ENCODE measurements at places on chromosomes 2 and 18.

DNA sequence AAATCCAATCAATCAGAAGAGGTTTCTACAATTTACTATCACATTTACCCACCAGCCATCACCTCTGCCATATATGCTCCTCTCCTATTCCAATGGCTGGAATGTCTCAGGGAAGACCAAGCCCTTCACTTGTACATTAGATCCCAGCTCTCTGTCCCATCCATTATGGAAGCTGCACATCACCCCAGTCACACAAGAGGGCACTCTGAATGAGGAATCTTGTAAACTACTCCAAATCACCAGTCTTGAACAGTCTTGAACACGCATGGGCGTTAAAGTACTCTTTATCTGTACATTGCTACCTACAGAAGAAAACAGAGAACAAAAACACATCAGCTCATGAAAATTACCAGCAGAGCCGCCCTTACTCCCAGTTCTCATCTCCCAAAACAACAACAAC is 38.7 kb downstream of the ZC3H8 start:
- DNase-seq, result no peak

GRCh38 chr2:23069923-23070322 is 315.1 kb upstream of the KLHL29 start:
- no peak for DNase-seq

DNA sequence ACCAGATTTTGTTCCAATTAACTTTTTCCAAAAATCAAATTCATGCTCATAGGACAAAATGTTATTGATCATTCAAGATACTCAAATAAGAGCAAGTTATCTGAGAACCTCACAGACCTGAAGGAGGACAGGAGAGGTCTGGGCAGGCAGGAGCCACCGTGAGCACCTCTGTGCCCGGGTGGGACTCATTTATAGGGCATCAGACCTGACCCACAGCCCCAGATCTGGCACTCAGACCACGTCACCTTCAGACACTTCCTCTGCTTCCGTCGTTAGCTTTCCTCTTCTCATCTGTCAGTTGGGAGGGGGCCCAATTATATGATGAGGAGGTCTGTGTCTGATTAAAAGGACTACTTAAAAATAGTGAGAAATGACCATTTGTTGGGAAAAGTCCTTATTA is 169.4 kb downstream of the EIPR1 start:
- no peak for DNase-seq

DNA sequence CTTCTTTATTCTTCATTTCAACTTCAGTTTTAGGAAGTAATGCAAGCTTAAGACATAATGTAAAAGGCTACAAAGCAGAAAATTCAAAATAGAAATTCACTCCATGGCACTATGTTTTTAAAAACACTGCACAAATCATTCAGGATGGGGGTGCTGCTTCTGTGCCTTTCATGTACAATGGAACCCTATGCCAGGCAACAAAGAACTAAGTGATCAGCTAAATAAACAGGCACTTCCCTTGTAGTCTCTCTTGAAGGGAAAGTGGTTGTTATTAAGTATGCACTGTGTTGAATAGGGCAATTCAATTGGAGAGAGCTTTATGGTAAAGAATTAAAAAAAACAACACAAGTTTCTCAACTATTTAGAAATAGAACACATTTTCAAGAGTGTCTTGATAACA is 10.9 kb upstream of the ERBB4 start:
- no peak for DNase-seq

DNA sequence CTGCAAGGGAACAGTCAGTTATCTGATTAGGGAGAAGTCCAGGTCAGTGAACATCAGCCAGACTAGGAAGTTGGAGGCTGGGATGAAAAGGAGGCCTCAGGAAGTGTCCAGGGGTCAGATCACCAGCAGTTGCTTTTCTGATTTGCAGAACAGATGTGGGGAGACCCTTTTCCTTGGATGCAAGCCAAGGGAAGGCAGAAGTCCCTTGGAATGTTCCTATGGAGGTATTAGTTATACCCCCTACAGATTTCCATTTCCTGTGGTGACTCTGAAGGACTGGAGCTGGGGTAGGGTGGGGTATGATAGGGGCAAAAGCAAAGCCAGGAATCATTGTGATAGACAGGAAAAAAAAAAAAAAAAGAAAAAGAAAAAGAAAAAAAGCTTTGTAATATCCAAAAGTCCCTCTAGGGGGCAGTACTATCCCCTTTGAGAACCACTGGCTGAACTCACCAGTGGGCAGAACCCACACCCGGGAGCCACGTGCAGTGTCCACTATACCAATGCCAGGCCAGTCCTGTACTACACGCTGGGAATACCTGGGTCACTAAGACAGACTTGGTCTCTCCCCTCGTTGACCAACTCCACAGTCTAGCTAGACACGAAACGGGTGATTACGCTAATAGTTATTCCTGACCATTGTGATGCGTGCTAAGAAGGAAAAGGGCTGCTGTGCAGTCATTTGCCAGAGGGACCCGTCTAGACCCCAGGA is 7.4 kb downstream of the DYSF start:
- no peak for DNase-seq

- no peak for DNase-seq
Measured at GRCh38 chr18:35099911-35100310, 58.7 kb downstream of the MAPRE2 start.

- no peak for DNase-seq
Measured at GRCh38 chr2:233210843-233211547, 40.5 kb upstream of the ATG16L1 start.

DNA sequence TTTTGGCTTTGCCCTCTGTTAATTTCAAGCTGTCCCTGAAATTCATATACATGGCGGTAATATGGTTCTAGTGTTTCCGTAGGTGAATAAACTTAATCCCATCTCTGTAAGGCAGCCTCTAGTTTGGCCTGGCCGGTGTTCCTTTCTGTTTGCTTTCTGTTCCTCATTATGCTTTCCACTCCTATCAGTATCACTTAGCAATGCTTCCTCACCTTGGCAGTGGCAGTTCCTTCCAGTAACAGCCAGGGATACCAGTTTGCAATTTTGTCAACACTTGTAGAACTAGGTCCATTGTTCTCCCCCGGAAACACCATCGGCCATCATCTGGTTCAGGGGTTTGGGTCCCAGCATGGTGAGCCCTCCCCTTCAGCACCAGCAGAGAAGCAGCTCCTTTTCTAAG is 18.2 kb upstream of the TNP1 start:
- no peak for DNase-seq

DNA sequence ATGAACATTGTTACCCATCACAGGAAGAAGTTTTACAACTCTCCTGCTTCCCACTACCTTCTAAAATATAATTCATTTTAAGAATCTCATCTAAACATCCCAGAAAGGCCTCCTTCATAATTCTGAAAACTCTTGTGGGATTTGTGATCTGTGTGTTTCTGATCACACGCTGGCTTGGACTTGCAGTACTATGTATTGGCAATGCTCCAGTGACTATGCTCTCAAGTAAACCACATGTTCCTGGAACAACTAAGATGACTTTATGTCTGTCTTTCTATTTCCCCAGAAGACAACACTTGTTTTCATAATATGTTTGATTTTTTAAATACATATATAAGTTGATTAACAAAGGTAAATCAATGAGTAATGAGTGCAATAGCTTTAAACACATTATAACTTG is 376.6 kb upstream of the NETO1 start:
- DNase-seq, result no peak

GRCh38 chr2:138190999-138191398 is 226.7 kb downstream of the HNMT start:
- no peak for DNase-seq

GRCh38 chr2:203909261-203909967 is 27.1 kb upstream of the ICOS start:
- DNase-seq, result no peak

DNA sequence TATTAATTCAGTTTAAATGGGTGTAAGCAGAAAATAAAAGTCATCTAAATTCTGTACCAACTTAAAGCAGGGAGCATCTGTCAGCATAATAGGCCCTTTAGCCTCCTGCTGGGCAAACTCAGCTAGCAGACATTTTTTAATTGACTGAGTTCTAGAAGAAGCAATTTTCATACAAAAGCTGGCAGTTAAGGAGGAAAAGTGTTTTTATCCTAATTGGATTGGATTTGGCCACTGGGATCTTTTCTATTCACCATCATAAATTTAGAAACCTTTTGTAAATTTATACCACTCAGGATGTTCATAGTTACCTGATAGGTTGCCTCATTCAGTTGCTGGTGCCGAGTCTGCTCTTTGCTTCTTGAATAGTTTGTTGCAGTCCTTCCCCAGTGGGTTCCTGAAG is 262.7 kb upstream of the FSIP2 start:
- no peak for DNase-seq

- DNase-seq, result no peak
Measured at GRCh38 chr2:25304826-25305596, 36.7 kb downstream of the DNMT3A start.

DNA sequence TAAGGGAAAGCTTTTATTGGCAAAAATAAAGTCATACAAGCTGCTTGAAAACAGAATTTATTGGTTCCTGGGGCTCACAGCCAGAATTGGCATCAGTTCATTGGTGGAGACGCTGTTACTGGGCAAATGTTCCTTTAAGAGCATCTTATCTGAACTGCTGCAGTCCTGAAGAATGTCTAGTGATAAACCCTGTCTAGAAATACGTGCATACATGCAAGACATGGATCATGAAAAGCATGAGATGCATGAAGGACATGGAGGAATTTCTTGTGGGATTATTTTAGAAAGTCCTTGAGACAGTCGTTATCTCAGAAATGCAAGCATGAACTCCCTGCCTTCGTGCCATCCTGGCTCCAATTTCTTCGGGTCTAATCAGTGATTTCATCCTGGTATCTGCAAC is 32.5 kb upstream of the FHOD3 start:
- DNase-seq, result no peak

GRCh38 chr2:196534495-196534894 is 105.0 kb upstream of the CCDC150 start:
- no peak for DNase-seq

- no peak for DNase-seq
Measured at GRCh38 chr18:72412927-72413326, 131.2 kb downstream of the CBLN2 start.

GRCh38 chr2:200454927-200455801 is 54.7 kb downstream of the KCTD18 start:
- DNase-seq, result no peak

DNA sequence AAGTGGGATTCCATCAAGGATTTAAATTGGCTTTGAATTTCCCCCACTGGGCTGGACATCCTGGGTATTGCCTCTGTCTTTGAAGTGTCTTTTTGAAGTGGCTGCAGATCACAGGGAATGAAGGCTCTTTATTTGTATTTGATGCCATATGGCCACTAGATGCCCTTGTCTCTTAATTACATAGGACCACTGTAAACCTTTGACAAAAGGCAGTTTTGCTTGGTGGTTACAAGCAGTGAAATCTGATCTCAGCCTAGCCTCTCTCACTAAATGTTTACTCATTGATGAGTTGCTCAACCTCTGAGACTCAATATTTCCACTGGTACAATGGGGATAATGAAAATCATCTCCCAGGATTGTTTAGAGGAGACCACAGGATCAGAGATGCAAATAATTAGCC is 102.2 kb downstream of the INSIG2 start:
- DNase-seq, result no peak

DNA sequence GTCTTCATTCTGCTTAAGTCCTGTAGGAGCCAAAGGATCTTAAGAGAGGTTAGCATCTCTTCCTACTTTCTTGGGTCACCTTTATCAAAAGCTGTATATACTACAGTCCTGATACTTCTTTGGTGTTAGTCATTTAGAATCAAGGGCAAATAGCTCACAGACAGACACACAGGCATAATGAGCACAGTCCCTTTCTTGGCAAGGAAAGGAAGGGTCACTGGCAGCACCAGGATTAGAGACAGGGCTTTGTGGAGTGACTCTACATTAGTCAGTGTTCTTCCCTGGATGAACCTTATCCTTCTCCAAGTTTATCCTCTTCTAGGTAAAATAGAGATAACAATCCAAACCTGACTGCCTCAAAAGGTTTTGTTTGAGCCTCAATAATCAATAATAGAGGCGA is 40.0 kb upstream of the NCKAP5 start:
- no peak for DNase-seq

DNA sequence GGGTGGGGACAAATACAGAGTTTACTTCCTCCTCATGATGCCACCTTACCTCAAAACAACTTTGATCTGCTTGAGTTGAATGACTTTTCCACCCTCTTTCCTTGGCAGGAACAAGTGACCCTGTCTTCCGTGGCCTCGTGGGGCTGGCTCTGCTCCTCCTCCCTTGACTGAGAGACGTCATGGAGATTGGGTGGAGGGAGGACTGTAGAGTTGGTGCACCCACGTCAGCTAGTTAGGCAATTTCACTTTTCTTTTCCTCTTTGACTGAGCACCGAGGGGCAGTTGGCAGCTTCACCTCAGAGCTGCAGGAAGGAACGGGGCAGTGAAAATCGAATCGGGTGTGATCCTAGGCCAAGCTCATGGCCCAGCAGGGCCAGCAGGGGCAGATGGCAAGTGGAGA is at the start of gene SP140:
Gene SP140 (plus strand): TSS at position 251 of the 400 bp plus-strand sequence. CDS start 109 bp downstream, at position 360.
- DNase-seq, result peak; percentile 66

GRCh38 chr2:34787341-34787740 is 1188.2 kb upstream of the FAM98A start:
- DNase-seq, result no peak

- DNase-seq, result no peak
Measured at GRCh38 chr2:78431241-78431640, 594.3 kb upstream of the REG3G start.

GRCh38 chr2:207252979-207253645 is 87.4 kb upstream of the KLF7 start:
- no peak for DNase-seq

DNA sequence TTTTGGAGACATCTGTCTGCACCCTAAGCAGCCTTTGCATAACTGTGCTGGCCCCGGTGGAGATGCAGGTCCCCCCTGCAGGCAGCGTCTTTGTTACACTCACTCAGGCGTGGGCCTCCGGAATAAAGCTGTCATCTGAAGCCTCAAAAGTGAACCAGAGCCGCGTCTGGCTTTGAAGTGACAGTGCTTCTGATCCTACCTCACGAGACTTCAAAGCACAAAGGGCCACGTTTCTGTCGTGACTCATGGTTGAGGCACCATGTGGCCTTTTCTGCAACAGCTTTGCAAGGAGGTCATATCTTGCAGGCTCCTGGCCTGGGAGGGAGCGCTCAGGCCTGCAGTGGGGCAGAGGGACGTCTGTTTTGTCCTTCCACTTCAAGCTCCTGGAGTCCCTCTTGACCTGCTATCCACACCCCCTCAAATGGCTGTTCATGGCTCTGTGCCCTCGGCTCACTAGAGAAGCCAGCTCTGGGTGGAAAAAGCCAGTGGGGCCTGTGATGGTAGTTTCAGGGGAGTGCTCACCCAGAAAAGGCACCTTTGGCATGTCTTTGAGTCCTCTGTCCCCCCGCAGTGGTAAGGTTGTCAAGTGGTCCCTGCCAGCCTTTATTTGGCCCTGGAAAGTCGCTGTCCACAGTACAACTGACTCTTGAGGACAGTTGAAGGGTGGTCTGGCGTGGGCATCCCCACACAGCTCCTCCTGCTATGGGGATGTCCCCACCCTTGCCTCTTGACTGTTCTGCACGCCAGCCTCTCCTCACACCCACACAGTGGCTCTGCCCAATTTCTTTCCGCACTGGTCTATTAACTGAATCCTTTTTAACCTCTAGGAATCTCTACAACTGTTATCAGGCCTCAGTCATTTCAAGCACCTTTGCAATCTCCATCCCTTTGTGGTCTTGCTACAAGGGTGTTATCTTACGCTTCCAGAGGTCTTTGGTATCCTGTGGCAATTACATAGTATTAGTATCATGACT is 19.3 kb downstream of the GPR55 start:
- peak; percentile 81 for DNase-seq
